ENCODE measurements at places on chromosomes 1 and 21. TPM values are rescaled to one million over a fixed set of nuclear protein-coding genes. Genes with fewer than 3 reads are reported as not detected.

DNA sequence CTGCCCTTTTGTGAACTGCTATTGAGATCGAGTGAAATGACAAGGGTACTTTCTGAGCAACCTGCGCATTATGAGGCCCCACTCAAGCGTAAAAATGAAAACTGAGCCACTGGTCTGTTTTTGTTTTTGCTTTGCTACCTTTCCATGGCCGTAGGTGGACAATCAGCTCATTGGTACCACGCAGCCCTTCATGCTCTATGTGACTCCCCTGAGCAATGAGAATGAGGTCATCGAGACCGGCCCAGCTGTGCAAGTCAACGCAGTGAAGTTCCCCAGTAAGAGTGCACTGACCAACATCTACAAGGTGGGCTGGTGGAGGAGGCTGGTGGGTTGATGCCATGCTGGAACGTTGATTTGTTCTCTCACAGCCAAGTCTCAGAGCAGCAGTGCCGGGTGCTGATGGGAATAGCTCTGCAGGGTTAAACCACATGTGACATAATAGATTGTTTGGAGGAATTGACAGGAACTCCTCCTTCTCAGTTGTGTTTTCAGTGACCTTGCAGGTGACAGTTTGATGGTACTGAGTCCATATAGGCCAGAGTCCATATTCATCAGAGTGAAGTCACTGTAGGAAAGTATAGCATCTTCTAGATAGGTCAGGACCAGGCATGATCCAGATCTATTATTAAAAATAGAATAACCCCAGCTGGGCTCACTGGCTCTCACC is 170.3 kb downstream of the VPS13D start:
- H3K27ac ChIP-seq: no peak overlapping the region
- H3K27me3 ChIP-seq: no peaks in the 10 kb centered on the region
- DNase-seq: no peak

- no peaks in the 10 kb centered on the region for H3K27me3 ChIP-seq
- H3K27ac ChIP-seq: no peak overlapping the region
- H3K36me3 ChIP-seq: no peaks in the 10 kb centered on the region
- no peaks in the 10 kb centered on the region for H3K4me1 ChIP-seq
- no peak for DNase-seq
Observed at GRCh38 chr1:20678599-20678998, 17.4 kb upstream of the DDOST start.

The RNU1-4 gene
- total RNA-seq: 2,478 TPM

DNA sequence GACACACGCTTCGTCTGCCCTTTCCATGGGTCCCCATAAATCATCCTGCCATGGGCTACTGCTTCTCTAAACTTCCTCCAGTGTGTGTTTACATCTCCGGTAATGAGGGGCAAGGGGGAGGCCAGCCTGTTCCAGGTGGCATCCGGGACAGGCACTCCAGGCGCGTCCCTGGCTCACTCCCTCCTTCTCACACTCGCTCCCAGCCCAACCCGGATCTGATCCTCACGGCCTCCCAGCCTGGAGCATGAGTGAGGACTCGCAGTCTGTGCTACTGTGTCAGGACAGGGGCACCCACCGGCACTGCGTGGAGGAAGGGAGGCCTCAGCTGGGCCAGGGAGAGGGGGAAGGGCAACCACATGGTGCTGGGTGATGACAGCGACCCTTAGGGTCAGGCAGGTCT is 225.4 kb downstream of the TRABD2B start:
- peak overlapping the region; percentile 69 for H3K27ac ChIP-seq
- H3K36me3 ChIP-seq: no peaks in the 10 kb centered on the region
- no peak overlapping the region for H3K4me3 ChIP-seq

DNA sequence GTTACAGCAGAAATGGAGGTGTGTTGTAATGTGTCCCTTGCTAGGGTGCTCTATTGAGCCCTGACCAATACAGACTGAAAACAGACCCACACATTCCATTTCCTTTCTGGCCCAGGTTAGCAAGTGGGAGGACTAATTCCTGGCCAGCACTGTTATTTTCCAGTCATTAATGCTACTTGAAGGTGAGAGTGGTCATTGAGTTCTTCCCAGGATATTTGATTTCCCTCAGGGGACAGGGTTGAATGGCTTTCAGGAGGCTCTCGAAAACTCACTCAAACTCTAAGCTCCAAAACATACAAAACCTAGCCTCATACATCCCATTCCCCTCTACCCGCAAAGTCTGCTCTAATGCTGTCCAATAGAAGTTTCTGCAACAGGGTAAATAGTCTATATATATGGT is 6.2 kb downstream of the LRRC52 start:
- no peak for DNase-seq
- H3K4me1 ChIP-seq: no peaks in the 10 kb centered on the region
- H3K36me3 ChIP-seq: no peaks in the 10 kb centered on the region
- H3K4me3 ChIP-seq: no peak overlapping the region
- H3K27me3 ChIP-seq: peaks cover 2% of the 10 kb centered on the region
- H3K27ac ChIP-seq: no peak overlapping the region

DNA sequence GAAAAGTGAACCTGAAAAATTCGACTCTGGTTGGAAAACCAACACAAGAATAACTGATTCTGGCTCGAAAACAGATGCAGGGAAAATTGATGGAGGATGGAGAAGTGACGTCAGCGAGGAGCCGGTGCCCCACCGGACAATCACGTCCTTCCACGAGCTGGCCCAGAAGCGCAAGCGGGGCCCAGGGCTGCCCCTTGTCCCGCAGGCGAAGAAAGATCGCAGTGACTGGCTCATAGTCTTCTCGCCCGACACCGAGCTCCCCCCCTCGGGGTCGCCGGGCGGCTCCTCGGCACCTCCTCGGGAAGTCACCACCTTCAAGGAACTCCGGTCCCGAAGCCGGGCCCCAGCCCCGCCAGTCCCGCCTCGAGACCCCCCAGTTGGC is 1.9 kb downstream of the RUSC1 start:
- H3K27me3 ChIP-seq: peaks cover 26% of the 10 kb centered on the region
- DNase-seq: peak; percentile 40
- H3K4me3 ChIP-seq: peak overlapping the region; percentile 88
- peaks cover 15% of the 10 kb centered on the region for H3K36me3 ChIP-seq

The LGR6 gene
- total RNA-seq: 0.91 TPM

The S100A14 gene
- total RNA-seq: not detected

DNA sequence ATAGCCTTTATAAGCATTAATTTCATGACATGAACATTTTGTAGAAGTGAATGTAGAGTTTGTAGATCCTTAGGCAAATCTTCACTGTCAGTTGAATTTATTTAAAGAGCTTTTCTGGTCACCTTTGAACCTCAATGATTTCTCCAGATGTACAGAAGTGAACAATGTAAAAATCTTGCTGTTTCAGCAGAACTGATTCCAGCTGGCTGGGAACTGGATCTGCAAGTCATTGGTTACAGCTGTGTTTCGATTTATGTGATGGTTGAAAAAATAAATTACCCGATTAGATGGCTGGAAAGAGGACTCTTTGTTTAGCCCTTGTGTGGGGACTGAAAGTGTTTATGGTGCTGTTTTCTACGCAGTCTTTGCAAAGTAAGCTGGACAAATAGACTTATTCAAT is 849.8 kb downstream of the USP25 start:
- H3K36me3 ChIP-seq: peaks cover 2% of the 10 kb centered on the region
- peaks cover 14% of the 10 kb centered on the region for H3K4me1 ChIP-seq
- H3K27me3 ChIP-seq: no peaks in the 10 kb centered on the region

- peak; percentile 54 for DNase-seq
- H3K27ac ChIP-seq: peak overlapping the region; percentile 64
- no peaks in the 10 kb centered on the region for H3K36me3 ChIP-seq
- peak overlapping the region; percentile 70 for H3K4me3 ChIP-seq
Observed at GRCh38 chr1:10979483-10979920, 33.0 kb upstream of the TARDBP start.

- no peak for DNase-seq
- H3K4me1 ChIP-seq: peaks cover 11% of the 10 kb centered on the region
- H3K4me3 ChIP-seq: no peak overlapping the region
- H3K27me3 ChIP-seq: no peaks in the 10 kb centered on the region
- peaks cover 3% of the 10 kb centered on the region for H3K36me3 ChIP-seq
Observed at GRCh38 chr1:226945858-226946245, 5.8 kb downstream of the COQ8A start.

The KRTAP11-1 gene
- not detected for total RNA-seq

DNA sequence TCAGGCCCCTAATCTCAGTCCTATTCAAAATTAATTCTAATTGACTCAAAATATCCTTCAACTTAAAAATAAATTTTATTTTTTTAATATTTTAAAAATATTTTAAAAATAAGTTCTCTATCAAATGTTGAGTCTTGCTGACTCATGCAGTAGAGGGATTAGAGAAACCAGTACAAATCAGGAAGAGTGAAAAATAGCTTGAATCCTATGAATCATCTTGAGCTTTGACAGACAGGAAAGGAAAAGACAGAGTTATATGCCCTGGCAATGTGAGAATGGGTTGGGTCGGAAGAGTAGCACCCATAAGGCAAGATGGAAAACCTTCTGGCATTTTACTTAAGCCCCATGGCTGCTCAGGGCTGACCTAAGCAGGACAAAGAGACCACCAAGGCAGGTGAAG is 346.6 kb upstream of the RUNX1 start:
- H3K27me3 ChIP-seq: no peaks in the 10 kb centered on the region
- no peak overlapping the region for H3K4me3 ChIP-seq
- no peak for DNase-seq

GRCh38 chr1:5444396-5444795 is 547.8 kb downstream of the NPHP4 start:
- no peaks in the 10 kb centered on the region for H3K27me3 ChIP-seq
- H3K4me1 ChIP-seq: peaks cover 25% of the 10 kb centered on the region
- DNase-seq: no peak
- H3K36me3 ChIP-seq: no peaks in the 10 kb centered on the region
- no peak overlapping the region for H3K4me3 ChIP-seq

The RER1 gene
- total RNA-seq: 108 TPM

- H3K4me1 ChIP-seq: peaks cover 61% of the 10 kb centered on the region
- no peaks in the 10 kb centered on the region for H3K27me3 ChIP-seq
- no peak overlapping the region for H3K27ac ChIP-seq
- no peak for DNase-seq
- no peak overlapping the region for H3K4me3 ChIP-seq
Observed at GRCh38 chr1:230138561-230139239, 71.7 kb downstream of the GALNT2 start.

The SYF2 gene
- total RNA-seq: 26.3 TPM

The MAP3K21 gene
- 0.51 TPM for total RNA-seq

The LDLRAD1 gene
- total RNA-seq: not detected

The DCST2 gene
- total RNA-seq: 1.3 TPM

The MSH4 gene
- total RNA-seq: 0.56 TPM

The RIPPLY3 gene
- total RNA-seq: 3.2 TPM

- no peak overlapping the region for H3K4me3 ChIP-seq
- H3K27ac ChIP-seq: no peak overlapping the region
- H3K27me3 ChIP-seq: no peaks in the 10 kb centered on the region
- peaks cover 5% of the 10 kb centered on the region for H3K4me1 ChIP-seq
- DNase-seq: no peak
- no peaks in the 10 kb centered on the region for H3K36me3 ChIP-seq
Observed at GRCh38 chr1:153616917-153617311, 789 bp upstream of the S100A14 start.

The TFF2 gene
- total RNA-seq: not detected

The TLCD4 gene
- total RNA-seq: 0.89 TPM

The RBP7 gene
- not detected for total RNA-seq

DNA sequence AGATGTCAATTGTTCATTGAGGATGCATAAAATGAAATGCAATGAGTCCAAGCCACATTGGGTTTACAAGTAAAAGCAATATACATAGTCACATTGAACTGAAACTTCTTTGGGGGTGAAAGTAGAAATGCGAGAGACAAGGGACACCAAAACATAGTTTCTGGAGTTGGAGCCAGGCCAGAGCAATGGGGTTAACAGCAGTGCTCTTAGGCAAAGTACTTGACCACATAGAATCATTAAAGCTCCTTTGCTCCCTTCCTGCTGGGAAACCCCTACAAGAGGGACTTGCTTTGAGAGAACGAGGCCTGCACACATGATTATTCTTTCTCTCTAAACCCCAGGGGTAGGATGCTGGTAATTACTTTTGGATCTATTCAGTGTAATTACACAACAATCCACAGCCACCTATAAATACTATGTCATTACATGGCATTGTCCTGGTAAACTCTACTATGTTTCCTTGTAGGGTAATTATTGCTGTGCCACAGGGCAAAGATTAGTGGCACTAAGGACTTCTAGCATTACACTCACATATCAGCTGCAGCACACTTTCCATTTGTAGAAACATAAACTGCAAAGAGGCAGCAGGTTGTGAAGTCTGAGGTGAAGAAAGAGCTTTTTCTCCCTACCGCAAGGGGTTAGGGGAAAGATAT is 421.6 kb upstream of the PBX1 start:
- H3K27ac ChIP-seq: no peak overlapping the region
- H3K36me3 ChIP-seq: no peaks in the 10 kb centered on the region
- no peaks in the 10 kb centered on the region for H3K27me3 ChIP-seq
- no peak for DNase-seq

Measured in neural crest cell (in vitro differentiated cells).